Activated effector memory CD4-positive, alpha-beta T cell treated with anti-CD3 and anti-CD28 coated beads, Interleukin-2, amount 50 U/mL, for 16 hours (primary cell): ENCODE measurements at places on chromosomes 1 and 21.
A peak's percentile ranks its signal among the peaks of the same experiment; 100 is the strongest.

GRCh38 chr1:219812086-219812485, 116.3 kb downstream of the SLC30A10 start:
- DNase-seq = no peak

GRCh38 chr1:170318141-170318540, 172.4 kb downstream of the NTMT2 start:
- DNase-seq = no peak

- no peak for DNase-seq
Measured at GRCh38 chr1:165353731-165354671, 2.5 kb downstream of the LMX1A start.

GRCh38 chr21:15564907-15565306, 164.9 kb upstream of the USP25 start:
- no peak for DNase-seq

DNA sequence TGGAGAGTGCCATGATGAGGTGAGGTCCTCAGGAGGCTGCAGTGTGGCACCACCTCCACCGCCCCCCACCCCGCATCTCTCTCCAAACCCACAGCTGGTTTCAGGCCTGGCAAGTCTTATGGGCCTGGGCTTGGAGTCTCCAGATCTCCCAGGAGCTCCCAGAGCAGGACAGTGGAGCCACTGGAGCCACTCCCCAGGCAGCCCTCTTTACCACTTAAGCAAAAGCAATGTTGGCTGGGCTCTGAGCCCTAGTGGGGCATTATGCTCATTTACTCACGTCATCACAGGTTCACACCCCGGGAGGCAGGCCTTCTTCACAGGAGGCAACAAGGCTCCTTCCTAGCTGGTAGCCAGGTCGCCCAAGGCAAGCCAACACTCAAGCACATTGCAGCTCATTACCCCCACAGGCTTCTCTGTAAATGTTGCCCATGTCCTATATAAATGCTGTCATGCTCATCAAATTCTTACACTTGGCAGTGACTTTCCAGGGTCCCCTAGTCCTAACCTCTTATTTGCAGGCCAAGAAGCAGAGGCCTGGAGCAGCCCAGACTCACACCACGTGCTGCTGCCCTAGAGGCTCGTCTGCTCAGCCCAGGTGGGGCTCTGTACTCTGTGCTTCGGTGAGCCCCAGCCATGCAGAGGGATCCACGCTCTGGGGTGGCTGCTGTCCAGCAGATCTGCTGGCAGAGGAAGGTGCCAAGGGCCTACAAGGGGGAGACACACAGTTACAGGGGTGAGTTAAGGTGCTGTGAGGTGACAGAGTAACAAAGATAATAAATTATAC, 459.3 kb downstream of the MATN1 start:
- no peak for DNase-seq

GRCh38 chr1:112696578-112697314, 10.2 kb downstream of the RHOC start:
- DNase-seq = no peak

DNA sequence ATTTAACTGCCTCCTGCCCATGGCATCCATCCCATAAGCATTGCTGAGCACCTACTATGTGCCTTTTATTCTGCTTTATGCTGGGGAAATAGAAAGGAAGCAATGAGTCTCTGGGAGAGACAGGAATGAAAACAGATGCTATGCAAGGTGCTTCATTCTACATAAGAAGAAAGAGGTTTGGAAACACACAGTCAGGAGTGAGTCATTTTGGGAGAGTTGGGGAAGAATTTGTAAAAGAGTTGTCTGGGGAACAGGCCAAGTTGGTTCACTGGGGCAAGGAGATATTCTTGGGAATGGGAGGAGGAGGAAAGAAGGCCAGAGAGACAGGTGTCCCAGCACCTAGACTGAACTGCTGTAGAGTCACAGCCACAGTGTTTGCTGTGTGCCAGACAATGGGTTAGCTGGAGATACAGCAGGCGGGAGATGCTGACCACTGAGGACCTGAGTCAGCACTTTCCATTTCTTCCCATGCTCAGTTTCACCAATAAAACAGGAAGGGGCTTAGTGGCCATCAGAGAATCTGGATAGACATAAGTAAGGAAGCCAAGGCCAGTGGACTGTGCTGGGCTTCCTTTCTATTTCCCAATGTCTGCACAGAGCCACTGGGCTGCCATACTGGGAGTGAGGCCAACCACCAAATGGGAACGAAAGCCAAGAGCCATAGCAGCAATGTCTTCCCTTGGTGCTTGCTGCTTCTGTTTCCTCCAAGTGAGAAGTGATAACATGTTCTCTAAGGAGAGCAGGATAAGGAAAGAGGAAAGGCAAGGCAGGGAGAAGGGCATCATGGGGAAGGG, 187.7 kb upstream of the USP24 start:
- no peak for DNase-seq

DNA sequence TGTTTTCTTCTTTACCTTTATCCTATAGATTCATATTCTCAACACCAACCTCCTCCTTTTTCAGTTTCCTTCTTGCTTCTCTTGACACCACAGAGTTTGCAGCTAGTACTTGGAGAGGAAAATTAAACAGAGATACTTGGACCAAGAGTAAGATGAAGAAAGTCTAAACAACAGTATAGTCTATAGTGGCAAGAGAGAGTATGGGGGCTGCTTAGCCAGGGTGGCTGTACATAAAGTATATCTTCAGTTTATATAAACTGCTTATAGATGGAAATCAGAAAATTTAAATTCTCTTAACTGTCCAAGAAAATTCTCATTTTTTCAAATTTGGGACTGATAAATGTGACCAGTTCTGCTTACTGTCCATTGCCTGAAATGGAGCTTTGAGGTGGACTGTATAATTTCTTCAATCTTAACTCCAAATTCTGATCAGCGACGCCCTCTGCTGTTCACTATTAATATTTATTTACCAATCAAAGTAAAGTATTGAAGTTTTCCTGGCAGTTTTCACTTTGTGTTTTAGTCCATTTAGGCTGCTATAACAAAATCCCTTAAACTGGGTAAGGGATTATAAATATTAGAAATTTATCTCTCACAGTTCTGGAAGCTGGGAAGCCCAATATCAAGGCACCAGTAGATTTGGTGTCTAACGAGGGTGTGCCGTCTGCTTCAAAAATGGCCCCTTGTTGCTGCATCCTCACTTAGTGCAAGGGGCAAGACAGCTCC, 14.8 kb upstream of the METTL18 start:
- DNase-seq = no peak

- DNase-seq = no peak
Measured at GRCh38 chr1:180175291-180175690, 20.6 kb downstream of the QSOX1 start.

DNA sequence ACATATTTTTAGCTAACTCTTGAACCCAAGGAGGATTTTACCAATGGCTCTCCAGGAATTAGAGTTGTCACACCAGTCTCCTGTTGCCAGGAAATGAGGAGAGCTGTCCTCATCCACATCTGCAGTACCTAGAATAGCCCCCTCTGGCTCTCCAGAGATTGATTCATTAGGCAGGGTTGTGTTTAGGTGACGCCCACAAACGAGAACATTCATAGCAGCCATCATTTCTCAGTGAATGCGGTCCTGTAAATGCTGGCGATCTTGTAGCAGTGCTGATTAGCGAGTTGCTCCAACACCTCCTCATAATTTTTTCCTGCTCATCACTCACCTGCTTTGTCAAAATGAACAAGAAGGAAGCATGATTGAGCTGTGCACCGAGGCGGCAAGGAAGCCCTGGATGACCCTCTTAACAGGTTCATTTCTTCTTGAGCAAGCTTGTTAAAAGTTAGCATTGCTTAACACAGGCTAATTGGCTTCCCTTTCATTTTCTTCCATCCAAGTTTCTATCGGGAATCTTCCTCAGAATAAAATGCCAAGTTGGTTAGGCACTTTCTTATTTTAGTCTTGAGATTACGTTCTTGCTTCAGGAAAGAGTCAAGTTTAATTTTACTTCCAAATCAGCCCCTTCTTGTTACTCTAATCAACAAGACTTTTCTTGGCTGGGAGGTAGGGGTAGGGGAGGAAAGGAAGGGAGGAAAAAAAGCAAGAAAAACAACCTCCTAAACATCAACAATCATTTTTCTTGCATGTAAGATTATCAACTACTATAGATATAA, 16.5 kb upstream of the KLHDC8A start:
- no peak for DNase-seq

DNA sequence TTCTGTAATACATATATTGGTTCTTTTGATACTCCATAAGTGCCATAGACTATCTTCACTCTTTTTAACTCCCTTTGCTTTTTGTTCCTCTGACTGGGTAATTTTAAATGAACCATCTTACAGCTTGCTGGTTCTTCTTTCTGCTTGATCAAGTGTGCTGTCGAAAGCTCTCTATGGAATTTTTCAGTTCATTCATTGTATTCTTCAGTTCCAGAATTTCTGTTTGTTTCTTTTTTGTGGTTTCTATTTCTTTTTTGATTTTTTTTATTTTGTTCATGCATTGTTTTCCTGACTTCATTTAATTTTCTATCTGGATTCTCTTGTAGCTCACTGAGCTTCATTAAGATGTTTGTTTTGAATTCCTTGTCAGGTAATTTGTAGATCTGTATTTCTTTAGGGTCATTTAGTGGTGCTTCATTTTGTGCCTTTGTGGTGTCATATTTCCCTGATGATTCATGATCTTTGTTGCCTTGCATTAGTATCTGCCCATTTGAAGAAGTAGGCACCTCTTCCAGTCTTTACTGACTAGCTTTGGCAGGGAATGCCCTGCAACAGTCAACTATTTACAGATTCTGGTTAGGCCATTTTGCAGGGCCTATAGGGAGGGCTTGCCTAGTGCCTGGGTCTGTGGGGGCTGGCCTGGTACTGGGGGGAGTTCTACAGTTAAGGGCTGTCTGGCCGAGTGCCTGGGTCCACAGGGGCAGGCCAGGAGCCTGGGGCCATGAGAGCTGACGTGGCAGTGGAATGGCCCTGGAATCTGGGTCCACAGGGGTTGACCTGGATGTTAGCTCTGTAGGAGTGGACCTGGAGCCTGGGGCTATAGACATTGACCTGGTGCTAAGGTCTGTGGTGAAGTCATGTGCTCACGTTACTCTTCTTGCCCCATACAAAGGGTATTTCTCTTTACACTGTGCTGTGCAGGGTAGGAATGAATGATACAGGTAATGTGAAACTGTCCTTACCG, 89.7 kb downstream of the MAGI3 start:
- no peak for DNase-seq

DNA sequence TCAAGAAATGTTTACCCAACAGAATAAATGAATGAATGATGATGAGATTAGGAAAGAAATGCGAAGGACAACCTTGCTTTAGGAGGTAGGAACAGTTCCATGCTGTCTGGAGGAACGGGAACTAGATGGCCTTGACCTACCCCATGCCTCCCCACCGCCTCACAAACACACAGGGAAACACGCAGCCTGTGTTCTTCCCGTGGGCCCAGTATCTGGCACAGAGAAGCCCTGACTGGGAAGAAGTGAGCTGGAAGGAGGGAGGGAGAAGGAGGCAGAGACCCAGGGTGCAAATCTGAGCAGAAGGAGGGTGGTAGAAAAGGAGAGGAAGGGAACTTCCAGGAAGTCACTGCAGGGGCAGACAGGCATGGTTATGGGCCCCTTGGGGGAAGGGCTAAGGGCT, 3.5 kb upstream of the ADORA1 start:
- peak; percentile 36 for DNase-seq

DNA sequence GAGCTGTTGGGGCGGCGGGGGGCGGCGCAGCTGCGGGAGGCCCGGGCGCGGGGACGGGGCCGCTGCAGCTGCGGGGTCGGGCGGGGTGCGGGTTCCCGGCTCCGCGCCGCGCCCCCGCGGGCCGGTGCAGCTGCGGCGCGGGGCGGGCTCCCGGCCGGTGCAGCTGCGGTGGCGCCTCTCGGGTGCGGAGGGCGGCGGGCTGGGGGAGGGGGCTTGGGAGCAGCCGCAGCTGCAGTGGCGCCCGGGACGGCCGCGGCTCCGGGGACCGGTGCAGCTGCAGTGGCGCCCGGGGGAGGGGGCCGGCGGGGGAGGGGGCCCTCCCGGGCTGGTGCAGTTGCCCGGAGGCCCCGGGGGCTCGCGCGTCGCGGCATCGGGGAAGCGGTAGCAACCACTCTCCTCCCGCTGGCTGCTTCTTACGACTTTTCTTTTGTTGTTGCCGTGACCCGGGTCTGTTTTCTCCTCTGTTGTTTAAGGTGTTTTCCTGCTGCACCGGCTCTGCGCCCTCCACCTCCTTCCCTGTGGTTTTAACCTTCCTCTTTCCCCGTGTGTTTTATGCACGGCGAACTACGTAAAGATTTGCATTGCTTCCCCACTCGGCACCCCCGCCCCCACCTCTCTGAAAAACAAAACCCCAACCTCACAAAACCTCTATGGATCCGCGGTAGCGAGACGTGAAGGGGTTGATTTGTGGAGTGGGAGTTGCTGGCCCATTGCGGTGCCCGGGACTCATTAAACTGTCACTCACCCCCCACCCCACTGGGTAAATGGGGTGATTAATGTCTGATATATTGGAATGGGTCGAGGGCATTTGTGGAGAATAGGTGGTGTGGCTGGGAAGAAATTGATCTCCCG, 1.7 kb upstream of the ZBTB18 start:
- peak; percentile 79 for DNase-seq

- DNase-seq = no peak
Measured at GRCh38 chr21:44574457-44575306, 1.2 kb downstream of the KRTAP10-4 start.

- no peak for DNase-seq
Measured at GRCh38 chr21:42757826-42758655, 104.6 kb downstream of the PDE9A start.

- DNase-seq = no peak
Measured at GRCh38 chr1:8002329-8002910, 23.7 kb downstream of the ERRFI1 start.

GRCh38 chr1:114229368-114229767, 75.7 kb upstream of the SYT6 start:
- DNase-seq = no peak

DNA sequence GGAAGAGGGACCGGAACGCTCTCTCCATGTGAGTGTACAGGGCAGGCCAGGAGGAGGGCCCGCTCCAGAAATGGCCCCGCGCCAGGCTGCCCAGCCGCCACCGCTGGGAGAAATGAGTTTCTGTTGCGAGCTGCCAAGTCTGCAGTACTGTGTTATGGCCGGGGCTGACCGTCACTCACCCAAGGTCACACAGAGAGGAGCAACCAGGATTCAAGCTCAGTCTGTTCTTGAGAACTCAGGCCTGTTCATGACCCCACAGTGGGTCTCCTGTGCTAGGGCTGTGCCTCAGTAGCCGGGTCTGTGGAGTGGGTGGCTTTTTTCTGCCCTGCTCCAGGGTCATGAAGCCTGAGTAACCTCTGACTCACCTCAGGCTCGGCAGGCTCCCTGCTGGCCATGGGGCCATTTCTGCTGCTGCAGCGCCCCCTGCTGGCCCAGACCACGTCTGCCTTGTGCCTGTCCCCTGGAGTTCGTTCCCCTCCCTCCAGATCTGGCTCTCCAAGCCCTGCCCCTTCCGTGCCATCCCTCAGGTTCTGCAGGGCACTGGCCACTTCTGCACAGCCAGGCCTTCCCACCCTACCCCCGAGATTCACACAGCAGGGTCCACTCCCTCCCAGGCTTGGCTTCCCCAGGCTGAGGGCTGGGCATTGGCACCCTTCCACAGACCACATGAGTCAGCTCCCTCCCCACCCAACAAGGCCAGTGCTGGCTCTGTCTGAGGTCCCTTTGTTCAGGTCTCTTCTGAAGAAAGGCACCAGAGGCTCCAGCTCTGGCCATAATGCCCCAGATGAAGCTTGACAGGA, 51.8 kb downstream of the EDN2 start:
- peak; percentile 89 for DNase-seq
